HFF-Myc (cell line): ENCODE measurements at places on chromosomes 5 and 9.
A peak's percentile ranks its signal among the peaks of the same experiment; 100 is the strongest.

DNA sequence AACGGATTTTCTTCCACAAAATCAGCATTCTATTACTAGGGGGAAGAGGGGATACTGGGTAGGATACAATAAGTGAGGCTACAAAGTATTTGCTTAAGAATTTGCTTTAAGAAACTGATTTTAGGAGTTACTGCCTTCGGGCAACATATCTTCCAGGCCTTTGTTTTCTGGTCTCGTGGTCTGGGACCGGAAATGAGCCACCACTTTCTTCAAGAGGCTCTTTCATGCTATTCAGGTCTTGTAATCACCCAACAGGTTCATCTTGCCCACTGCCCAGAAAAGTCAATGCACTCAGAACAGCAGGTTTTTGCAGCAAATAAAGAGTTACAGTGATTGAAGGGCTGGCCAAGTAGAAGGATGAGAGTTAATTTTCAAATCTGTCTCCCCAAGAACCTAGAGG, 6.6 kb upstream of the AOPEP start:
- no peak for DNase-seq

GRCh38 chr5:1161833-1162229, 39.6 kb upstream of the SLC6A19 start:
- DNase-seq: no peak

GRCh38 chr5:68528821-68529273, 313.3 kb downstream of the PIK3R1 start:
- DNase-seq: no peak

DNA sequence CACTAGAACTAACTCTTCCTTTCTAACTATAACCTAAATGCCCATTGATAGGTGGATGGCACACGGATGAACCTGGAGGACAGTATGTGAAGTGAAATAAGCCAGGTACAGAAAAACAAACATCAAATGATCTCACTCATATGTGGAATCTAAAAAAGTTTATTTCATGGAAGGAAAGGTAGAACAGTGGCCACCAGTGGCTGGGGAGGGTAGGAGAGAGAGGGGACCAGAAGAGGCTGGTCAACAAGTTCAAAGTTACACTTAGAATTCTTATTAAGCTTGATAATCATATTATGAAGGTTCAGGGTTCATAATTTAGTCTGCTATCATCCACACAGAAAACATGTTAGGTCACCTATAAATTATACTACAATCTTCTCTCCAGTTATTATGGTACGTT, 107.6 kb upstream of the SLC12A2 start:
- no peak for DNase-seq

GRCh38 chr5:159894149-159894720, 22.0 kb upstream of the ADRA1B start:
- peak; percentile 32 for DNase-seq

DNA sequence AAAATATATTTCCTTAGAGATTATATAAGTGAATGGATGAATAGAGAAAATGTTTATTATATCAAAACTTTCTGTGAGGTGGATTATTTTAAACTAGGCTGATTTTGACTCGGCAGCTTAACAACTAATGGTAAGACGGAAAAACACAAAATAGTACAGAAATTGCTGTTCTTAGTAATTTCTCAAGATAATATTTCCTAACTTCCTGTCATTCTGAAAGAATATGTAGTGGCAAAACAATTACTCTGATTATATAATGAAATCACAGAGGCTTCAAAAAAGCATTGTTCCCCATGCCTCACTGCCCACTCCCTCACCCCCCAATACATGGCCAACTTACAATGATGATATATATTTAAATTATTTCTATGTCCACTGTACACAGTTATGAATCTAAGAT, 85.4 kb downstream of the YTHDC2 start:
- DNase-seq: no peak

- no peak for DNase-seq
These were observed 22.2 kb downstream of the AHRR start for GRCh38 chr5:343461-344401.

DNA sequence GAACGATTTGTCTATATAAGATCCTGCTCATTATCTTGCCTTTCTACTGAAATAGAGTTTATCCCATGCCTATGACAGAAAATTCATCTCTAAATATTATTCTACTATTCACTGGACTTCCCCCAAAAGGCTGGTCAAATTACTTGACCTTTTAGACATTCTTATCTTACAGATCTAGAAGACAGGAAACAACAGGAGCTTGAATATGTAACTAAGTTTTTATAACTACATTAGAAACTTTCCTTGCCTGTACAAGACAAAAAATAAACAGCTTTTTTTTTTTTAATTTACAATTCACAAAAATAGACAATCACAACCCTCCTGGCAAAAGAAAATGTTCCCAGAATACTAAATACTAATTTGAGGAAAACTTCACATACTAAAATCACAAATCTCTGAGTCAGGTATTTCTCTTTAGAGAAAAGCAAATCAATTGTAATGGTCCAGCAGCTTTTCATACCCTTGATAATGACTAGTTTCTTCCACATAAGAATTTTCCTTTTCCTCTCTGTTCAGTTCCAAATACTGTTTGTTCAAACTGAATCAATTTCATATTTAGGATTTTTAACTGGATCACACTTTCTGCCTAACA, 68.6 kb downstream of the MLLT3 start:
- DNase-seq: no peak

DNA sequence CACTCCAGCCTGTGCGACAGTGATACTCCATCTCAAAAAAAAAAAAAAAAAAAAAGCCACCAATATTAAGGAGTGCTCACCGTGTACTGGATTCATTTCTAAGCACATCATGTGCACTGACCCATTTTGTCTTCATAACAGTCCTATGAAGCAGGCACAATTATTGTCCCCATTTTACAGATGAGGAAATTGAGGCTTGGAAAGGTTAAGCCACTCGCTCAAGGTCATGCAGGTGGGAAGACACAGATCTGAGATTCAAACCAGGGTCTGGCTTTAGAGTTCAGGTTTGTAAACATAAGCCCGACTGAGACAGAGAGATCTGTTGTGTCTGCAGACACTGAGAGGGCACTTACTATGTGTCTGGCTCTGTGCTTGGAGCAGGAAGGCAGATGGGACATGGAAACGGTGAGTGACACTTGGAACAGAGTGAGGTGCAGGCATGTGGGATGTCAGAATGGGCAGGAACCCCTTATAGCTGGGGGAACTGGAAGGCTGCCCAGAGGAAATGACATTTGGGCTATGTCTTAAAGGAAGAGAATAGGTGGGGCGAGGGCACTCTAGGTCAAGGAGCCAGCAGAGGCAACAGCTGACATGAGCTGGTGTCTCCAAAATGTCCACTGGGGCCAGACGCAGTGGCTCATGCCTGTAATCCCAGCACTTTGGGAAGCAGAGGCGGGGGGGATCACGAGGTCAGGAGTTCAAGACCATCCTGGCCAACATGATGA, 69.9 kb downstream of the STK10 start:
- no peak for DNase-seq

GRCh38 chr5:96624596-96624995, 37.6 kb upstream of the CAST start:
- DNase-seq: no peak

DNA sequence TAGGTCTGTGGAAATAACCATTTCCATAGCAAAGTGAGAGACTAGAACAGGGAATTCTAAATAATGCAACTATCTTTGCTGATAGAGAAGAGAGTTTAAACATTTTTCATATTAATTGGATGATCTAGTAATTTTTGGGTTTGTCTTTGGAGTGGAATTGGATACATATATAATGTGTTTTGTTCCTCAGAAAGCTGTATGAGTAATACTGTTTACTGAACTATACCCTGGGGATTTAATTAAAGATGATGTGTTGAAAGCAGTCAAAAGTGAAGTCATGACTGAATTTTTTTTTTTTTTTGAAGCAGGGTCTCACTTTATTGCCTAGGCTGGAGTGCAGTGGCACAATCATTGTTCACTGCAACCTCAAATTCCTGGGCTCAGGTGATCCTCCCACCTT, 17.9 kb downstream of the FER start:
- no peak for DNase-seq

- DNase-seq: no peak
These were observed 5.9 kb upstream of the NACC2 start for GRCh38 chr9:136100700-136101614.

GRCh38 chr9:93673021-93673838, 96.8 kb downstream of the PHF2 start:
- no peak for DNase-seq

GRCh38 chr5:160547872-160548271, 126.2 kb downstream of the PTTG1 start:
- DNase-seq: no peak

DNA sequence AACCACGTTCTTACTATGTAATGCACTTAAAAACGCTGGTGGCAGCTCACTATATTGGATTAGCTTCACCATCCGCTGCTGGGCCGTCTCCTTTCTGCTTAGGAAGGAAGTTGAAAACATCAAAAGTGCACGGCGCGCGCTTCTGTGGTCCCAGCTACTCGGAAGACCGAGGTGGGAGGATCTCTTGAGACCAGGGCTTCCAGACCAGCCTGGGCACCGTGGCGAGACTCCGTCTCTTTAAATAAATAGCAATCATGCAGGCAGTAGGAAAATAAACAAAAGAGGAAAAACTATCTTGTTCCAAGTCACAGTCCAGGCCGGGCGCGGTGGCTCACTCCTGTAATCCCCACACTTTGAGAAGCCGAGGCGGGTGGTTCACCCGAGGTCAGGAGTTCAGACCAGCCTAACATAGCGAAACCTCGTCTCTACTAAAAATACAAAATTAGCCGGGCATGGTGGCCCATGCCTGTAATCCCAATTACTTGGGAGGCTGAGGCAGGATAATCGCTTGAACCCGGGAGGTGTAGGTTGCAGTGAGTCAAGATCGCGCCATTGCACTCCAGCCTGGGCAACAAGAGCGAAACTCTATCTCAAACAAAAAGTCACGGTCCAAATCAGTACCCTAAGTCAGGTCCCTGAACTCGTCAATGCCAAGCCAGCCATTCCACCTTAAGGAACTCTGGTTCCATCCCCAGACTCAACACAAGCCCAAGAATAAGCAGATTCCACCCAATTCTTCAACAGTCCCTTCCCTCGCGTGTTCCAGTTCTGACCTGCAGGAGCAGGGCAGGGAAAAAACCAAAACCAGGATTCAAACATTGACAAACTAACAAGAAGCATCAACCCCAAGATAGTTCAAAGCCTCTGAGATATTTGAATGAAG, 1.0 kb upstream of the GOLGA1 start:
- no peak for DNase-seq

DNA sequence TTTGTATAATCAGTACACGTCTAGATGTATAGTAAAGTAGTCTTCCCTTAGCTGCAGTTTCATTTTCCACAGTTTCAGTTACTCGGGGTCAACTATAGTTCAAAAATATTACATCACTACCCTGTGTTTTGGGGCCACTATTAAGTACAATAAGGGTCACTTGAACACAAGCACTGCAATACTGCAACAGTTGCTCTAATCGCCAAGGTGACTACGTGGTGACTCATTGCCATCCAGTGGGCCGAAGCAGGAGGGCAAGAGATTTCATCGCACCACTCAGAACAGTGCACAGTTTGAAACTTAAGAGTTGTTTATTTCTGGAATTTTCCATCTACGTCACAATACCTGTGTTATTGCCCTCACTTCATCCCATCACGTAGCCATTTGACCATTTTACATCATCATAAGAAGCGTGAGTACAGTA, at the start of gene ARL14EPL:
Gene ARL14EPL (plus strand): TSS at position 379 of the 424 bp plus-strand sequence. CDS start 18,994 bp downstream, outside the sequence.
- peak; percentile 59 for DNase-seq

- peak; percentile 19 for DNase-seq
These were observed 414.1 kb downstream of the ARHGEF28 start for GRCh38 chr5:74040065-74040551.

DNA sequence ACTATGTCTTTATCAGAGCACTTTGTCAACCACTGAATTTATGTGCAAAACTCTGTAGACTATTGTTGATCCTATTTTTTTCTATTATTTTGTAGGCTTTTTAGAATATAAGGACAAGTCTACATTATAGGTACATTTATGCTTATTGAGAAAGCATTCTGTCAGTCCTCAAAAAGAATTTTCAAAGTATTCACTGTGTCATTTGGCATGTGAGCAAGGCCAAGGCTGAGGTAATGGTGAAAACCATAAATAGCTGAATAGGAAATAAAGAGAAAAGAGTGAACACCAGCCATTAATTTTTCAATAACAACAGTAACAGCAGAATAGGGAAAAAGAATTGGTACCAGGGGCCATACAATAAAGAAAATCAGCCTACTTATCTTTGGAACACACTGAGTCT, 21.0 kb downstream of the SKIC3 start:
- DNase-seq: no peak

- no peak for DNase-seq
These were observed 29.1 kb upstream of the LRRC14B start for GRCh38 chr5:162190-162564.

DNA sequence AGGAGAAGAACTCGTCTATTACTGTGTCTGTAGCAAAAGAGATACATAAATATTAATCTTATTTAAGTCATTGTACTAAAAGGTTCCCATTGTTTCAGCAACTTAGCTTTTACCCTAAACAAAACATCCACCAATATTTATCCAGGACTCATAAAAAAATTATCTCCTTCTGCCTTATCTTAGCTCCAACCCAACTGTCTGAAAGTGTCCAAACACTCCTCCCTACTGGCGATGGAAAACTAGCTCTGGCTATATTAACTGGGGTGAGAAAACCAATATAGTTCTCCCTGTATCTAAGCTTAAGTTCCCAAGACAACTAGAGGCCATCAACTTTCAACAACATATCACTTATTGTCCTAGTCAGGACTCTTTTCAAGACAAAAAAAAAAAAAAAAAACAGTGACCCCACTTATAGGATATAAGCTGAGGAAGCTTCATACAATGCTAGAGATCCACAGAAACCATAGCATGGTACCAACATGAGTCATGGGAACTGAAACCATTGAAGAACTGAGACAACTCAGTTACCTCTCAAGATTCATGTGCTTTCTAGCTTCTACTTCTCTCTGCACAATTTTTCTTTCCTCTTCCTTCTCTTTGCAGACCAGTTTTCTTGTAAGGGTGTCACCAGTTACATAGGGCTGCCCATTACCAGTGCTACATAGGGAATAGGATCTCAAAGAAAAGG, 150.7 kb upstream of the RASA1 start:
- no peak for DNase-seq

GRCh38 chr5:57302164-57302563, 128.3 kb downstream of the GPBP1 start:
- DNase-seq: peak; percentile 47

- DNase-seq: no peak
These were observed 902.4 kb downstream of the NR2F1-AS1 start for GRCh38 chr5:92678640-92679039.

- DNase-seq: peak; percentile 51
These were observed 115.3 kb downstream of the NREP start for GRCh38 chr5:111641533-111642233.

- DNase-seq: no peak
These were observed 10.6 kb upstream of the SAP30L start for GRCh38 chr5:154435226-154435625.

DNA sequence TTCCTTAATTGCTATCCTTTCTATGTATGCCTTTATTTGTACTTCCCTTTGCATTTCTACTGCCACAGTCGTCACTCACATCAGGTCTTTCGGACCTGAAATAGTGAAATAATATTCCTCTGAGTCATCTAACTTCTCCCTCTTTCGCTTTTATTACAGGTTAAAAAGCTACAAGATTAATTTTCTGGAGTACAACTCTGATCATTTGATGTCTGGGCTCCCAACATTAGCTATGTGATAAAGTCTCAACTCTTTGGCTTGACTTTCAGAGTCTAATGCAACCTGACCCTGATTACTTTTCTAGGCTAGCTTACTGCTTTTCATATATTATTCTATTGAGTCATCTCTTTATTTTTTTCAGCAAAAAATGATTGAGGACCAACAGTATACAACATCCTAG, 638.8 kb upstream of the WWC1 start:
- no peak for DNase-seq

- DNase-seq: no peak
These were observed at the start of gene PCDHGB3 for GRCh38 chr5:141369994-141370848. Gene PCDHGB3, plus strand, starts transcription at chr5:141370242. Its CDS starts 153 bp downstream, at chr5:141370395.
